NCI-H526 (cell line): ENCODE measurements at places on chromosomes 12 and 14.

- no peak for DNase-seq
These were observed 7.0 kb downstream of the GPX2 start for GRCh38 chr14:64935508-64935907.

- DNase-seq = no peak
These were observed 199.6 kb downstream of the SLC2A13 start for GRCh38 chr12:39906237-39906636.

DNA sequence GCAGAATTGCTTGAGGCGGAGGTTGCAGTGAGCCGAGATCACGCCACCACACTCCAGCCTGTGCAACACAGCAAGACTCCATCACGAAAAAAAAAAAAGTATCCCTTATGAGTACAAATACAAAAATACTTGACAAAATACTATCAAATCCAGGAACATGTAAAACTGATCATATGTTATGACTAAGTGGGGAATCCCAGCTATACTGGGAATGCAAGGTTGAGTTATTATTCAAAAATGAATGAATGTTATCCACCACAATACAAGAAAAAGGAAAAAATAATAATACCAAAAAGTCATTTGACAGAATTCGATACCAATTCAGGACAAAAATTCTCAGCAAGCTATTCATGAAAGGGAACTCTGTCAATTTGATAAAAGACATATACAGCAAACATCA, 32.6 kb downstream of the MOK start:
- no peak for DNase-seq

- DNase-seq = no peak
These were observed 31.7 kb upstream of the ARL1 start for GRCh38 chr12:101439236-101439635.

DNA sequence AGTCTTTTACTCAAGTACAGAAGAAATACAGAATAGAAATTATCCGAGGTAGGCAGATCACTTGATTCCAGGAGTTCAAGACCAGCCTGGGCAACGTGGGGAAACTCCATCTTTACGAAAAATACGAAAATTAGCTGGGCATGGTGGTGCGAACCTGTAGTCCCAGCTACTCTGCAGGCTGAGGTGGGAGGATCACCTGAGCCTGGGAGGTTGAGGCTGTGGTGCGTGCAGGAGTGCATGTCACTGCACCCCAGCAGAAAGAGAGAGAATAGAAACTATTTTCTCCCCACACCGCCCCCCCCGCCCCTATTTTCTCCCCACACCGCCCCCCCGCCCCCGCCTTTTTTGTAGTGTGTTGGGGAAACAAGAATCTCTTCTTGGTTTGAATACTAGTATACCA, 2.2 kb downstream of the DNM1L start:
- DNase-seq = no peak

GRCh38 chr12:21547437-21547836, 21.3 kb downstream of the SPX start:
- no peak for DNase-seq

DNA sequence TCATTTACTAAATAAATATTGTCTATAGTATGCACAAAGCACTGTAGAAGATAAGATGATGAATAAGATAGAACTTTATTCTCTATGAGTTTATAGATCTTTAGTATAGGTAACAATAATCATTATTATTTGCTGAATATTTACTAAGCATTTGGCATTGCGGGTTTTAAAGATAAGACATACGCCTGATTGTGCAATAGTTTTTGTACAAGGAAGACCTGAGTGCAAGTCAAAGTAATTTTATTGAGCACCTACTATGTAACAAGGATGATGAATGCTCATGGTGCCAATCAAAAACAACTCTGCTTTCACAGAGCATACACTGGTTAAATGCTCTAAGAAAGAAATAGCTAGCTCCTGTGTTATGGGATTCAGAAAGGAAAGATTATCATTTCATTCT, 1461.7 kb upstream of the FLRT2 start:
- no peak for DNase-seq

DNA sequence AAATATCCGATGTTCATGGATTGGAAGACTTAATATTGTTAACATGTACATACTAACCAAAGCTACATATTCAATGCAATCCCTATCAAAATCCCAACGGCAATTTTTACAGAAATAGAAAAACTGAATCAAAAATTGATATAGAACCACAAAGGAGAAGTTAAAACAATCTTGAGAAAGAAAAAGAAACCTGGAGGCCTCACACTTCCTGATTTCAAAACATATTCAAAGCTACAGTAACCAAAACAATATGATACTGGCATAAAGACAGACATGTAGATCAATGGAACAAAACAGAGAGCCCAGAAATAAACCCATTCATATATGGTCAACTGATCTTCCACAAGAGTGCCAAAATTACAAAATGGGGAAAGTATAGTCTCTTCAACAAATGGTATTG, 5.4 kb upstream of the PELI2 start:
- DNase-seq = no peak

DNA sequence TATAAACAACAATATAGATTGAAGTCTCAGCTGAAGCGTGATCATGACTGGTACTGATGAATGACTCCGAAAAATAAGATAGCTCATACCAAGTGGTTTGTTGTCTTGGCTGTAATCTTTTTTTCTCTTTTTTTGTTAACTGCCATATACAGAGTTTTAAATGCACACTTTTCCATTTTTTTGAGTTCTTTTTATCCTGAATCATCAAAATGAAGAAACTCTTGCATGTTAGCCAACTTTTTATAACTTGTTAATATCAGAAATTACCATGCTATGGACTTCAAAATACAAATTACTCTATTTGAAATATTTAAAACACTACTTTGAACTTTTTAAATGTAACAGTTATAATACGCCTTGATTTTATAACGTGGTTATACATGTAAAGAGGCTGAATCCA, 10.1 kb upstream of the KCNMB4 start:
- DNase-seq = no peak

DNA sequence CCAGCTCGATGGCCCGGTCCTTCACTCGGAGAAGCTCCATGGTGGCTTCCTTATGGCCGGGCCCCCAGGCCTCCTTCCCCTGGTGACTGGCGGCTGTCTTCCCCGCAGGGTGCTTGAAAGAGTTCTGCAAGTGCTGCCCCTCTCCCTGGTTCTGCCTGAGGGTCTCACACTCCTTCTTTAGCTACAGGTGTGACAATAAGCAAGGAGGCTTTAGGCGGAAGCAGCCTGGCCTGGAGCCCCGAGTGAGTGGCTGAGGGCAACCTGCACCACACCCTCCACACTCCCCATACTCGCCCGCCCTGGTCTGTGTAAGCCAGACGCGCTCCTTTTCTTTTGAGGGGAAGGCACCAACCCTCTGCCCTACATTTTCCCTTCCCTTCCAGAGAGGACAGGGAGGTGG, 62.5 kb upstream of the GPR68 start:
- DNase-seq = no peak

DNA sequence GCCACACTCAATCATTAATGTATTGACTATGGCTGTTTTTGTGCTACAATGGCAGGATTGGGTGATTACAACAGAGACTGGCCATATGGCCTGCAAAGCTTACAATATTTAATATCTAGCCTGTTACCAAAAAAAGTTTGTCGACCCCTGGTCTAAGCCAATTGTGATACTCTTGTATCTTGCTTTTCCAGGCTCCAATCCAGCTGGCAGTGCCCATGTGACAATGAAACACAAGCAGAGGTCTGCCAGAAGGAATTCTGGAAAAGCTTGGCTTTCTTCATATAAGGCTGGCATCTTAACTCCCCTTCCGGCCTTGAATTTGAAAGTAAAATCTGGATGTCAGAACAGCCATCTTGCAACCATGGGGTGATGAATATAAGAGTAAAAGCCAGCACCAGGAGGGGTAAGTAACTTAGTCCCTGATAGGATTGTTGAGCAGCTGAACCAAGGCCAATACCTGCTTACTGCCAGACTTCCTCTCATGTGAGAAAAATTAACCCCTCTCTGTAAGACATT, 458.7 kb downstream of the TMTC2 start:
- no peak for DNase-seq

DNA sequence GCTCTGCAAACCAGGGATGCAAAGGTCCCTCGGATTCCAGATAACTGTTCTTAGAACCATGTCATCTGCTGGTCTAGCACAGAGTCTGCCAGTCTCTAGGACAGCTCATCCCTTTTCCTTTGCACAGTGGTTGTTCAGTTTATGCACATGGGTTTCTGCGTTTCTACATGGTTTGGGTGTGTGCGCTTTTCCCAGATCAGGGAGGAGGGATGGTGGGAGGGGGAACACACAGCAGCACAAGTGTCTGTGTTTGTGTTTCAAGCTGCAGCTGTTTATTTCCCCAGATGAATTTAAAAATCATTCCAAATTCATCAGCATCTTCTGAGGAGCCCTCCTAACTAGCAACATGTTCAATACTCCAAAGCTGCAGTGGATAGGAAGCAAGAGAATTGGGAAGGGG, 45.4 kb downstream of the ANO2 start:
- no peak for DNase-seq

- DNase-seq = no peak
These were observed 6.7 kb upstream of the SERPINA6 start for GRCh38 chr14:94329857-94330256.
